ENCODE measurements at places on chromosomes 2 and 18.

DNA sequence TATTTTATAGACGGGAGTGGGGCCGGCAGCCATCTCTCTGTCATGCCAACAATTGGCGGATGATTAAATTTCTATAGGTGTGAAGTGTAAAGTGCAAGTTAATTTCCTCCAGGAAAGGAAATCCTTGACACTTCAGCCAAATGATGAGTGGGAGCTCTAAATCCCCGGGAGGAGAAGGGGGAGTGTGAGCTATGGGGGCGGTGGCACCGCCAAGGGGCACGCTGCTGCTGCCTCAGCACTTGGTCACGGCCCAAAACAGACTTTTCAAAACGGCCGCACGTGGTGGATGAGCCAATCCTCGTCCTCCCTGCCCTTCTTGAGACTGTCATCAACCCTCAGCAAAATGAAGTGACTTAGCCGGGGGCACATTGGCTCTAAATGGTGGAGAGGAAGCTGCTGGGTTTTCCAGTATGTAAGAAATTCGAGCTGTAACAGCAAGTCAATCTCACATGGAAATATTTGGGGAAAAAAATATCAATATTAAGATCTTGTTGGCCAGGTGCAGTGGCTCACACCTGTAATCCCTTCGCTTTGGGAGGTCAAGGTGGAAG is 200.8 kb downstream of the TFCP2L1 start:
- DNase-seq = no peak

DNA sequence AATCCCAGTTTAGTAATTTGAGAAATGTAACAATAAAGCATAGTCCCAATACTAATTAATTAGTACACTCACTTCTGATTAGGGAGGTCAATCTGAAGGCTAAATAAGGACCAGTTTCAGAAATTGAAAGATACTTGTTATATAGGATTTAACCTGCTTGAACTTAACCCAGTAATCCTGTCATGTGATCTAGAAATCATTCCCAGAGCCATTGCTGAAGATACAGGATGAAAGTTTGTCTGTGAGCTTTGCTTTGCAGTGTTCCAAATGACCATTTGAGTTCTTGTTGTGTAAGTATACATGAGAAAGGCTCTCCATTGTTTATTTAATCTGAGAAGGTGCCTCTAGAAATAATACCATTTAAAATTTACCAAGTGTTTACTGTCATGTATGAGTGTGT is 52.2 kb downstream of the GALNT1 start:
- DNase-seq = no peak

DNA sequence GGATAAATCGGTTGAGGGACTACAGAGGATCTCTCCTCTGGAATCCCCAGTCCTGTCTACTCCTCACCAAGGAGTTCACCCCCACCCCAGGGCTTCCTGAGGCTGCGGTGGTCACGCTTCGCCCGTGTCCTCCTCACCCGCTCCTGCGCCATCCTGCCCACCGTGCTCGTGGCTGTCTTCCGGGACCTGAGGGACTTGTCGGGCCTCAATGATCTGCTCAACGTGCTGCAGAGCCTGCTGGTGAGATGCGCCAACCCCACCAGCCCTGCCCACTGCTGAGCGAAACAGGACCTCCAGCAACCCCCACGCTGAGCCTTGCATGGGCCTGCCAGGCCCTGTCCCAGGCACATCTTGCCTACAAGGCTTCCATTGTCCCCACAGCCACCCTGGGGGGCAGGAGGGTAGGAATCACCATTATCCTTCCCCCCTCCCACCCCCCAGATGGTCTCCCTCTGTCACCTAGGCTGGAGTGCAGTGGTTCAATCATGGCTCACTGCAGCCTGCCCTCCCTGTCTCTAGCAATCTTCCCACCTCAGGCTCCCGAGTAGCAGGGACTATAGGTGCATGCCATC is 6.7 kb upstream of the CTDSP1 start:
- no peak for DNase-seq

DNA sequence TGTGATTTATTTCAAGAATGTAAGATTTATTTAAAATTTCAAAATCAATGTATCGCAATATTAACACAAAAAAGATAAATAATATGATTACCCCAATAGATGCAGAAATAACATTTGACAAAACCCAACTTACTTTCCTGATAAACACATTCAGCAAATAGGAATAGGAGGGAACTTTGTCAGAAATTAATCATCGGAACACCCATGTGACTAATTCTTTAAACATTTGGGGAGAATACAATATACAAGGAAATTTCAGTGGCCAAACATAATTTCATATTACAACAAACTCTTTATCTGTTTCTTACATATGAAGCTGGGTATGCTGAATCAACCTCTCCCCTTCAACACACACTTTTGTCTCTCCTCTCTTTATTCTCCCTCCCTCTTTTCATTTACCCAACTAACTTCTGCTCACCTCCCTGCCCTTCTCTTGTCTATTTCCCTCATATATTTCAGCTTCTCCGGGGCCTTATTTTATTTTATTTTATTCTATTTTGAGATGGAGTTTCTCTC is 309.6 kb upstream of the CNTNAP5 start:
- no peak for DNase-seq

DNA sequence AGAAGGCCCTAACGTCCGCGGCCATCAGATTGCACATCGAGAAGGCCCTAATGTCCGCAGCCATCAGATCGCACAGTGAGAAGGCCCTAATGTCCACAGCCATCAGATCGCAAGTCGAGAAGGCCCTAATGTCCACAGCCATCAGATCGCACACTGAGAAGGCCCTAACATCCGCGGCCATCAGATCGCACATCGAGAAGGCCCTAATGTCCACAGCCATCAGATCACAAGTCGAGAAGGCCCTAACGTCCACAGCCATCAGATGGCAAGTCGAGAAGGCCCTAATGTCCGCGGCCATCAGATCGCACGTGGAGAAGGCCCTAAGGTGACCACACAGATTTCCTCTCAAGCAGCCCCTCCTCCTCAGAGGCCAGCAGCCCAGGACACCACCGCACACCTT is 193.2 kb upstream of the PXDN start:
- no peak for DNase-seq

GRCh38 chr2:46537624-46538295 is 58.4 kb downstream of the TMEM247 start:
- no peak for DNase-seq

GRCh38 chr2:144421606-144422510 is 98.1 kb downstream of the ZEB2 start:
- no peak for DNase-seq

GRCh38 chr2:145692971-145693478 is 1173.1 kb upstream of the ZEB2 start:
- peak; percentile 0 for DNase-seq

GRCh38 chr2:10173258-10174005 is 50.9 kb downstream of the RRM2 start:
- DNase-seq = no peak

DNA sequence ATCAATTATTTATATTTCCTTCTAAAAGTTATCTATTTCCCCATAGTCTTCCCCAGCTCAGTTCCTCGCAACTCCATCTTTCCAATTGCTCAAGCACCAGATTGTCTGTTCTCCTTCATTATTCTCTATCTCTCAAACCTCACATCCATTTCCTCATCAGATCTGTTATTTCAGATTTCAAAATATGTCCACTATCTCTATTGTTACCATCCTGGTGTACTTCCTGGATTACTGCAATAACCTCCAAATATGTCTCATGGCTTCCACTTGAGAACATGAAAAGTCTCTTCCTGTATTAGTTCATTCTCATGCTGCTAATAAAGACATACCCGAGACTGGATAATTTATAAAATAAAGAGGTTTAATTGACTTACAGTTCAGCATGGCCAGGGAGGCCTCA is 641.7 kb upstream of the ZEB2 start:
- no peak for DNase-seq

- no peak for DNase-seq
These were observed 920.9 kb downstream of the NRXN1 start for GRCh38 chr2:50111067-50111466.

DNA sequence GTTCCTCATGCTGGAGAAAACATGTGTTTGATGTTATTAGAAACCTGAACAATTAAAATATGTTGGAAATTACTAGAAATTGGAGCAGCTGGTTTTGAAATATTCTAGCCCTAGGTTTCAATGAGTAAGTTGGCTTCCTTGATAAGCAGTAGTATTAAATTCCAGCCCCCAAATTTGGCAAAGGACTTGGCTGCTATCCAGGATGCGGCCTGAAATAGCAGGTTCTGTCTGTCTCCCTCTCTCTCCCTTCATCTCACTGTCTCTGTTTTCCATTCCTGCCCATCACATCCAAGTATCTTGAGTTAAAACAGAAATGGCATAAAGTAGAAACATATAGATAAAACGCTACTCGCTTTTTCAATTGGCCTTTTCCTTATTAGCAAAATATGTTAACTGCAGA is 20.9 kb upstream of the GPR45 start:
- DNase-seq = no peak
